ENCODE measurements at places on chromosomes 7 and 10. TPM values are rescaled to one million over a fixed set of nuclear protein-coding genes. Genes with fewer than 3 reads are reported as not detected.

DNA sequence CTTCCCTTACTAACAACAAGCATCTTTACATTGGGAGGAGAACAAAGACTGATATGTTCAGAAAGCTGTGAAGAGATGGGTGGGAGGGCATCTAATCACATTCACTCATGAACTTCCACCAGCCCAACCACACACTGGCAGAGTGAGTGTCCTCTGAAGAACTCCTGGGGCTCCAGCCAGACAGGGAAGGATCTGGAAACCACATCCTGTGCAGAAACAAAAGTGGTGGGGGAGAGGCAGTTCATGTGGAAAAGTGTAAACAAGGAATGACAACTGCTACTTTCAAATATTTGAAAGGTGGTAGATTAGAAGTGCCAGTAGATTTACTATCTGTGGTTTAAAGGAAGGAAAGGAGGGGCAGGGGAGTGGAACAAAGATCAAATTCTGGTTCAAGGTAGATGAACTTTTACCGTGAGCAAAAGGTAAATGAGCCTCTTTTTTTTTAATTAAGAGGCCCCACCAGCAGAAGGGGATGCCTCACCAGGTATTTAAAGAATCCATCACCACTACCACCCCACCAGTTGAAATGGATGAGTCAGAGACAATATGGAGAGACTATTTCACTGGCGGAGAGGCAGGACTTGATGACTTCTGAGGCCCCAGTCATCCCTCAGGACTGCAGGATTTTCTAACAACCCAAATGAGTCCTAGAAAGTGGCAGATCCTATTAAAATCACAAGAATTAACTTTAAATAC lies 34.5 kb downstream of the GOT1 start:
- no peak for DNase-seq
- H3K27me3 ChIP-seq: no peaks in the 10 kb centered on the region
- peaks cover 30% of the 10 kb centered on the region for H3K4me1 ChIP-seq
- no peak overlapping the region for H3K27ac ChIP-seq

GRID2IP gene
- 0.13 TPM for total RNA-seq

- H3K27me3 ChIP-seq: no peaks in the 10 kb centered on the region
- no peak overlapping the region for H3K4me3 ChIP-seq
- no peak overlapping the region for H3K27ac ChIP-seq
- no peak for DNase-seq
Observed at GRCh38 chr7:16028636-16029035, 342.2 kb upstream of the MEOX2 start.

DNA sequence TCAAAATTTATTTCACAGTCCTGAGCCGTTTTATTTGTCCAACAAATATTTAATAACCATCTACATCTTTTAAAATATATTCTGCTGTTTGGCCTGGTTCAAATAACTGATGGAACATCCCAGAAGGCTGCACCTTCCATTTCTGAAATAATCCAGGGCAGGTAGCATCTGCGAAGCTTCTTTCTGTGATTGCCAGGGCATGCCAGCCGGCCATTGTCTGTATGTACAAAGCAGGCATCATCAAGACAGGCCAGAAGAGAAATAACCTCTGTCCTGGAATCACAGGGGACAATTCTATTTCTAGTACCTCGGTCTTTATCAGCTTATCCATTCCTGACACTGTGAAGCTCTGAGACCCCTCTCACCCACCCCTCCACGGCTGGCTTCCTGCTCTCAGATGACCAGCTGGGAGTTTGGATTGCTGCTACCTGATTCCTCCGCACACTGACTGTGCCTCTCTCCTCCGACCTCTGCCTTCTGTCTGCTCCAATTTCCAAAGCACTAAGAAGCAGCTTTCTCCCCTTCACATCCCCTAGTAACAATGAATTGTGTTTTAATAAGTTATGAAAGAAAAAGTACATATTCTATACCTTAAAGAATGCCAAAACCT lies 8.0 kb downstream of the DGKI start:
- DNase-seq: no peak
- no peak overlapping the region for H3K4me3 ChIP-seq
- peaks cover 10% of the 10 kb centered on the region for H3K27me3 ChIP-seq
- no peaks in the 10 kb centered on the region for H3K4me1 ChIP-seq
- H3K36me3 ChIP-seq: no peaks in the 10 kb centered on the region

Measured in Panc1 (cell line).